G401 (cell line): ENCODE measurements at places on chromosomes 1 and 21.

GRCh38 chr1:11273595-11274234 is 717 bp downstream of the UBIAD1 start:
- no peak for DNase-seq

- DNase-seq = no peak
Observed at GRCh38 chr1:58885998-58886397, 102.2 kb upstream of the JUN start.

- no peak for DNase-seq
Observed at GRCh38 chr1:159250638-159251216, 46.1 kb downstream of the ACKR1 start.

GRCh38 chr1:109509176-109510134 is at the start of gene AMIGO1:
Gene AMIGO1 (minus strand): TSS chr1:109509727. CDS start chr1:109508912, 815 bp downstream.
- peak; percentile 53 for DNase-seq

GRCh38 chr21:37273911-37274690 is 7.0 kb upstream of the VPS26C start:
- DNase-seq = no peak
